H7 (cell line): ENCODE measurements at places on chromosomes 12 and 14. TPM values are rescaled to one million over a fixed set of nuclear protein-coding genes. Genes with fewer than 3 reads are reported as not detected.

- DNase-seq, result no peak
Observed at GRCh38 chr12:50024805-50025186, 498 bp downstream of the RACGAP1 start.

Gene LRCOL1
- not detected in 2 replicates for total RNA-seq

GRCh38 chr12:69442894-69443293, 27.3 kb upstream of the FRS2 start:
- DNase-seq, result no peak

DNA sequence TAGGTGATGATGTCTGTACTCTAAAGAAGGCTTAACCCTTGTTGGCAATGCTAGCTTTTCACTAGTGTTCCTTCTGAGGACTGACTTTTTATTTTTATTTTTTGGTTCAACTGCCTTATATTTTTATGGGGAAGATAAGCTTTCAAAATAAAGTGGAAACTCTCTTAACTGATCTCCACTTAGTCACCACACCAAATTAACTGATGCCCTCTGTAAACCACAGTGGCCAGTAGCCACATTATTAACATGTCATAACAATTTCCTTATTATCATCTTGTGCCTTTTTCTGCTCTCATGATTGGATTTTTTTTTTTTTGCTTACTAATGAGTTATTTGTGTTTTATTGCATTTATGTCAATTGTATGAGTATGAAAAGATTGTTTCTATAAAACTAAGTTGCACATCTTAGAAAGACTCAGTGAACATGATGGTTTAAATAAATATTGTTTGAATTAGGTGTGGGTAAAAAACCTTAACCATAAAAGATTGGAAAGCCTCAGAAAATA, 56.9 kb downstream of the SCFD1 start:
- no peak for DNase-seq

- no peak for DNase-seq
Observed at GRCh38 chr12:83010169-83010804, 323.6 kb downstream of the TMTC2 start.

Gene LRTM2
- total RNA-seq, result 0.42 TPM in 1 of 2 replicates, not detected in the other

Gene USP15
- 16.9 and 21.9 TPM in 2 replicates for total RNA-seq

DNA sequence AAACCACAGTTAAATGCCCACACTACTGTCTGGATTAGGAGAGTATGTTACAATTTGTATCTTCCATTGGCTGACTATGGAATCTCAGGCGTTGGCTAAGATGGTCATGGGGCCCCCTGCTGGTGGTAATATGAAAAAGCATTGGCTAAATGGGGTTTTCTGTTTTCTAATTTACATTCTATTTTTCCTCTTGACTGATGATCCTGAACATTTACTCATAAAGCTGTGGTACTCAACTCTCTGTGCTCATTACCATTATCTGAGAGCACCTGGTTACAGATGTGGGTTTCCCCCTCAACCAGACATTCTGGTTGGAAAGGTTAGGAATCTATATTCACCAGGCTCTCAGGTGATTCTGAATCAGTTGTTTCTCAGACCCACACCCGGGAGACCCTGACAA, 64.8 kb downstream of the WSCD2 start:
- peak; percentile 82 for DNase-seq

GRCh38 chr14:103206023-103206481, 82.8 kb downstream of the TNFAIP2 start:
- peak; percentile 44 for DNase-seq

- no peak for DNase-seq
Observed at GRCh38 chr12:83153177-83153576, 466.5 kb downstream of the TMTC2 start.

Gene SYNDIG1L
- 0.48 and 0.76 TPM in 2 replicates for total RNA-seq

- DNase-seq, result peak; percentile 15
Observed at GRCh38 chr12:62210422-62210821, 49.8 kb upstream of the USP15 start.

GRCh38 chr14:103819503-103820307, 27.7 kb downstream of the PPP1R13B start:
- peak; percentile 84 for DNase-seq

Gene DCAF4
- total RNA-seq, result 13.2 and 14.0 TPM in 2 replicates

DNA sequence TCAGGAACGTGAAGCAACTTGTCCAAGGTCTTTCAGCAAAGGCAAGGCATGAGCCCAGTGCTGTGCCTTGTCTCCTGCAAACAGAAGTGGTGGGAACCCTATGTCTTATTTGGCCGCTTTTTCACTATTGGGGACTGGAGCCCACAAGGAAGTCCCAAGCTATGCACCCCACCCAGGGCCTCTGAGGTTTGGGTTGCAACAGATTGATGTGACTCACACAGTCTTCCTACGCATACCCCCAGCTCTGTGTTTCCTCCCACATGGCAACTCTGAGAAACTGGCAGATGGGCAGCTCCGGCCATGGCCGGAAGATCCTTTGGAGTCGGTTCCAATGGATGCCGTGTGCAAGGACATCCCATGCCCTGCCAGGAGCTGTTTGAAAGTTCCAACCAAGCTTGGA, 28.3 kb upstream of the CMKLR1 start:
- DNase-seq, result no peak

DNA sequence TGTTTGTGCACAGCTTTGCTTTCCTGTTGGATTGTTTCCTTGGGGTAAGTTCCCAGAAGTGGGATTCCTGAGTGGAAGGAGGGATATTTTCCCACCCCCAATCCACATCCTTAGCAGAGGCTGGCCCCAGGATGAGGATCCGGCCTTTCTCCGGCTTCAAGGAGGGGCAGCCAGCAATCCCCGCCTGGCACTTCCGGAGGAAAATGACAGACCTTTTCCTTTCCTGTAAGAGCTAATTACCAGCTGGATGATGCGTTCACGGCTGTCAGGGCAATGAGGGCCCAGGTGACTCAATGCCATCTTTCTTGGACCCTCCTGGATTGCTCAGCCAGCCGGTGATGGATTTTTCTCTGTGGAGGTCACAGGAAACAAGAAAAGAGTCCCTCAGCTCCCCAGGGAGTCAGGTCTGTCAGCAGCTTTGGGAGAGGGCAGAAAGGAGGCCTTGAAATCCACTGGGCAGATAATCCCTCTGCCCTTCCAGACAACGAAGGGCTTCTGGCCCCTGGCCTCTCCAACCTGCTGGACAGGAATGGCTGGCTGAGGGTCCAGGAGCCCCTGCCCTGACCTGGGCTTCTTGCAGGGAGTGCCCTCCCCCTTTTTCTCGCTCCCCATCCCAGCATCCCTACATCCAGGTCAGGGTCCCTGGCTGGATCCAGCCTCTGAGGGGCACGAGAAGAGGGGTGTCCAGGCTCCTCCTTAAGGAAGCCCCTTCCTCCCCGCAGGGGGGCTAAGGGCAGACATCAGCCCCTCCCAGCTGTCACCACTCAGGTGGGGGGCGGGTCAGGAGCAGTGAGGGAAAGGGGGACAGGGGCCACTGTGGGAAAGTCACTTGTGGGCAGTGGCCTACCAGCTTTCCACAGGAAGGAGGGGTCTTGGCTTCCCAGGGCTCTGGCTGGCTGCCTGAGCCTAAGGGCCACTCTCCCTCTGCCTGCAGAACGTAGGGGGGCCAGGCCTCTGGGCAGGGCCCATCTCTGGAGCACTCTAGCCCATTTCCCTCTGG, 16.1 kb upstream of the CCDC85C start:
- no peak for DNase-seq

DNA sequence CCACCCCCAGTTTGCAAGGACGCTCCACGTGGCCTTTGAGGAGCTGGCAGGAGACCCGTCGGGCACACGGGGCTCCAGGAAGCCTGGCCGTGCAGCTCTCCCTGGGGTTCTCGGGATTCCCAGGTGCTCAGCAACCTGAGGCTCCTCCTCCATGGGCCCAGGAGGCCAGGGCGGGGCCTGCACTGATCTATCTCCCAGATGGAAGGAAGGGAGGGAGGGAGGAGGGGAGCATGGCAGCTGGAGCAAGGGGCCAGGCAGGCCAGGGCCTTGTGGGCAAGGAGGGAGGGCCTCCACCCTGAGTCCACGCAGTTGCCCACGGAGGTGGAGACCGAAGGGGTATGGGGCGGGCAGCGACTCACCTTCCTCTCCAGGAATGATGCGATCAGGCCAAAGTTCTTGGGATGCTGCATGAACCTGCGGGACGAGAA, 127.3 kb downstream of the RFLNA start:
- peak; percentile 88 for DNase-seq

DNA sequence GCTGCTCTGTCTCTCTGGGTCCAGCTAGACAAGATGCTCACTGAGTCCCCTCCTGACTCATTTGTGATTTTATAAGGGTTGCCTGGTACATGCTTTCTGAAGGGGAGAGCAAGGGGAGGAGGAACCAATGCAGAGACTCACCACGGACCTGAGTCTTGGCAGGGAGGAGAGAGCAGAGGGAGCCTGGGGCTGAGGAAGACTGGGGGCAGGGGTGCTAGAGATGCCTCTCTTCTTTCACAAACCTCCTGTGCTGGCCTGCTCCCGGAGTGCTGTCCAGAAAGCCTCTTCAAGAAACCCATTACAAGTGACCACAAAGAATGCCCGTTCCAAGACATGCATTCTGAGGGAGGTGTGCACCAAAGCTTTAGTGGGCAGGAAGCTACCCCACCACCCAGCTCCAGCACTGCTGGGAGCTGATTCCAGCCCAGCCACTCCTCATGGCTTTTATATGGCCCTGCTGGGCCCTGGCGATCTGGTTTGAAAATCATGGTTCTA, 33.1 kb upstream of the DICER1 start:
- no peak for DNase-seq

DNA sequence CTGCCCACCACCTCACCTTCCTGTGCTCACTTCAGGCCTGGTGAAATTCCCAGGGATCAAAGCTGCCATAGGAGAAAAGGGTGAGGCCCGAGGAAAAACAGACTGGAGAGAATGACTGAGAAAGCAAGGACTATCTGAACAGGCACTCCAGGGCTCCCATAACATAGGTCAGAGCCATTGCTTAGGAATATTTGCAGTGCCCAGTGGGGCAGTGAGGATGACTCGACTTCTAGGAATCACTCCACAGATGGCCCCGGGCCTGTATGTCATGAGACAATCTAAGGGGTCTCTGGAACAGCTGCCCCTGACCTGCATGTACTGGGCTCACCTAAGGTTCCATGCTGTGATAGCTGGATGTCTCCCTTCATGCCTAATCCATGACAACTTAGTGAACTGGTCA, 51.6 kb downstream of the GPHB5 start:
- no peak for DNase-seq

GRCh38 chr12:13472690-13473089, 276.2 kb downstream of the EMP1 start:
- DNase-seq, result no peak

DNA sequence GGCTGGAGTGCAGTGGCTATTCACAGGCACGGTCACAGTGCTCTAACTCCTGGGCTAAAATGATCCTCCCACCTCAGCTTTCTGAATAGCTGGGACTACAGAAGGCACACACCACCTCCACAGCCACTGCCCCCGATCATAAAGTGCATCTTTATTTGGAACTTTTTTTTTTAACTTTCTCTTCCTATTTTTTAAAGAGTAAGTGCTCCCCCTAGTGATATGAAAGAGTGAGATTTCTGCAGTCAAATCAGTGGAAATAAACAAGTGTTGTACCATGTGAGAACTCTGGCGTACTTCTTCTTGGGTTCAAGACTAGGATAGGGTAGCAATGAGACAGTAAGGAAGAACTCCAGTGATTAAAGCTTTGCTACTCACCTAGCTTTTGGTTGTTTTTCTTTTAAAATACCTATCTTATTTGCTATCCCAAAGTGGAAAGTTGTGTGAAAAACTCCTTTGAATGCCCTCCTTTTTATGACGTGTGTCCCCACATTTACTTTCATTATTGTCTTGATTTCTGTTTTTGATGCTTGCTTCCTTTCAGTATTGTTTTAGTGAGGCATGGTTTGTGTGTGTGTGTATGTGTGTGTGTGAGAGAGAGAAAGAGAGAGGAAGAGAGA, 6.6 kb downstream of the PPP4R4 start:
- no peak for DNase-seq

Gene POTEG
- total RNA-seq, result not detected in 2 replicates

DNA sequence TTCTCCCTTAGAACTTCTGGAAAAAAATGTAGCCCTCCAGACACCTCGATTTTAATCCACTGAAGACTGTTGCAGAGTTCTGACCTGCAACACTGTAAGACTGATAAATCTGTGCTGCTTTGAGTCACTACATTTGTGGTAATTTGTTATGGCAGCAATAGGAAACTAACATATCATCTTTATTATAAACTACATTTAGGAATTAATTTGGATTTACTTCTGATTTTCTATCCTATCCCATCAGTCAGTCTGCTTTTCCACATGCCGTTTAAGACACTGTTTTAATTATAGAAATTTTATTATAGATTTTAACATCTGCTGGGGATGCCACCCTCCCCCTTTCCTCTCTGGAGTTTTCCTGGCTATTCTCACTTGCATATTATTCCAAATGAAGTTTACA, 375.2 kb downstream of the DUSP6 start:
- DNase-seq, result no peak

Gene FOXA1
- total RNA-seq, result 3.4 and 3.7 TPM in 2 replicates

- DNase-seq, result no peak
Observed at GRCh38 chr12:27899151-27899661, 73.3 kb downstream of the PTHLH start.

- no peak for DNase-seq
Observed at GRCh38 chr12:99810718-99811593, 163.4 kb downstream of the GARIN6 start.

Gene SIX6
- 0.04 and 0.07 TPM in 2 replicates for total RNA-seq

- peak; percentile 46 for DNase-seq
Observed at GRCh38 chr14:101116065-101116464, 212.5 kb upstream of the RTL1 start.

DNA sequence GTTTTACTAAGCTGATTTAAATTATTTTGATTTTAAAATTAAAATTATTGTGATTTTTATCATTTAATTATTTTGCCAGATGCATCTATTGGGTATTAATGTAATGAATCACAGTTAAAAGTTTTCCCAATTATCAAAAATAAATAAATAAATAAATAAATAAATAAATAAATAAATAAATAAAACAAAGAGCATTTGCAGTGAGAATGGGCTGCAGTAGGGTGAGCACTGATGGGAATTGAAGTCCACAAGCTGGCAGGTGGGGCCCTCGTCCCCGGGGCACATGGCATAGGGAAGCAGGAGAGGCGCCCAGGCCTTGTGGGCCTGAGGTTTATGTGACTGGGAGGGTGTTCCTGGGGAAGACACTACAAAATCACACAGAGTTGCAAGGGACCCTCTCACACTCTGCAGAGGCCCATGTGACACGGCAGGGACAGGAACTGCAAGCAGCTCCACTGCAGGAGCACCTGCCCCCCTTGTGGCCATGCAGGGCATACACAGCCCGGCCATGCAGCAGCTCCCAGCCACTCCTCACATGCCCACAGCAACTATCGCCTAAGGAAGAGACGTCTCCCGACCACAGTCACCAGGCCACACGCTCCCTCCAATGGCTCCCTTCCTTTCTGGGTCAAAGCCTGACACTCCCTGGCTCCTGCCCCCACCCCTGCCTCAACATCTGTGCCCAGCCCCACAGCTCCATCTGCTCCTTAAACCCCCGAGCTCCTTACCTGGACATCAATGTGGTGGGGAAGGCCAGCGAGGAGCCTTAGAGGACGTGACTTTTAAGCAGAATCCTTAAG, 256.3 kb upstream of the SFSWAP start:
- peak; percentile 90 for DNase-seq

GRCh38 chr12:70948236-70948975, 27.9 kb upstream of the PTPRR start:
- DNase-seq, result no peak

Gene SYT1
- total RNA-seq, result 11.7 and 16.9 TPM in 2 replicates
